ENCODE measurements at places on chromosomes 11 and 22. TPM values are rescaled to one million over a fixed set of nuclear protein-coding genes. Genes with fewer than 3 reads are reported as not detected.

GRCh38 chr11:7787239-7787638 lies 9.5 kb downstream of the OR5P2 start:
- DNase-seq: no peak

Gene OR2D2
- total RNA-seq: not detected

Gene PNPLA5
- total RNA-seq: not detected

- no peak for DNase-seq
These were observed 176.9 kb downstream of the NAV2 start for GRCh38 chr11:19889531-19889930.

GRCh38 chr11:77813256-77813655 lies 7.3 kb downstream of the RSF1 start:
- no peak for DNase-seq

DNA sequence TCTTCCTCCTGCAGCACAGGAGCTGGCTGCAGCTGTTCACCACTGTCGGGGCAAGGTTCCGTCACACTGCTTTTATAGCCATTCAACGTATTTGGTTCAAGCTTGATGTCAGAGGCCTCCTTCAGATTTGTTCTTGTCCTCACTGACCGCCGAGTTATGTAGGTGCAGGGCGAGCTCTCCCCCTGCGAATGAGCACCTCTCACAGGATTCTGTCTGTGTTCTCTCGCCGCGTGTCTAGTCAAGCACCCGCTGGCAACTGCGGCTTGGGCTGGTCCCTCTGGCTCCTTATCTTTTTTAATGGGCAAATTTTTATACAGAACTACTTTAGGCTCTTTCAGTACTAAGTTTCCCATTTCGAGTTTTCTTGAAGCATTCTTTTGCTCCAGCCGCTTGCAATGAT lies 37.4 kb upstream of the CHKA start:
- DNase-seq: no peak

GRCh38 chr22:23070418-23071229 lies at the start of gene GNAZ:
Gene GNAZ (plus strand): TSS chr22:23070519. CDS start chr22:23095696, 25,177 bp downstream.
- DNase-seq: peak; percentile 16

Gene NRGN
- 2.9 TPM for total RNA-seq

Gene PLA2G3
- total RNA-seq: 0.51 TPM

DNA sequence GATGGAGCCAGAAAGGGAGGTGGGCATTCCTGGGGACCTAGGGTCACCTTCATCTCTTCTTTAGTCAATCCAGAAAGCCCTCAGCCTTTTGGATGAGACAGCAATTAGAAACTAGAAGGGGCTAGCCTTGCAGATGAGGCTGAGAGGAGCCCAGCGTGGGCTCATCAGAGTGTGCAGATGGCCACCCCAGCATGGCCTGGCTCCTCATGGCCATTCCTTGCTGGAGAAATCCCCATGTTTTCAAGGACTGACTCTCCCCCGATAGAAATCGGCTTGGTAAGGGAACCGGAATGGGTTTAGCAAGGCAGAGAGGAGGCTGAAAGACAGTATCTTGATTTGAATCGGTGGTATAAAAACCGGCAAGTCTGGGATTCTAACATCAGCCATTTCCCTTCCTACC lies 274.6 kb downstream of the BUD13 start:
- DNase-seq: no peak

DNA sequence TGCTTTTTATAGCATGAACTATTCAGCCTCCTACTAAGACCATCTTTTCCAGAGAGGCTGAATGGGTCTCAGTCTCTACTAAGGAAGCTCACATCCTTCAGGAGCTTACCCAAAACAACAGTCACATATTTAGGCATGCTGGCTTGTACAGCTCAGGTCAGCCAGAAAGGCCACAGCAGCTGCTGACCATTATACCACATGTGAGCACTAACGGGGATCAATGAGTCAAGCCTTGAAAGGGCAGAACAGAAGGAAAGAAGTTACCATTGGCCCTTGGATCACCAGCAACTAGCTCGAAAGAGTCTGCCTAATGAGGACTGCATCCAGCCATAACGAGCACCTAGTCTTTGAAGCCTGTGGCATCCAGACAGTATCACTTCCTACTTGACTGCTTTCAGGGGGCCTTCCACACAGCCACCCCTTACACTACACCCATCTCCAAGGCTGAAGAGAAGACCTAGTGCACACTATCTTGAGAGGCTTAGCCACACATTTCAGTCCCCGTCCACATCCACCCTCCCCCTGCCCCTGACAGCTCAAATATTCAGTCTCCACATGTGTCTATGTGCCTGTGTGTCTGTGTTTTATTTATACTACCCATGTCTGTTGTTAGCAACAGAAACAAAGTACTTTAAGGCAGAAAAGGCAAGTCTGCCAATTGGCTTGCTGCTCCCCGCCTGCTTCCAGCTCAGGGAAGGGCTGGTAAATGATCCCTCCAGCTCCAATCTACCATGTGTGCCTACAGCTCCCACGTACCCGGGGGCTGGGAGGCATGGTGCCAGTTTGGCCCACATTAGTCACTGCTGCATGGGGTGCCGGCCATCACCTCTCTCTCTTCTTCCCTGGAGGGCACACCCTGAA lies 95.5 kb downstream of the RPL27A start:
- DNase-seq: peak; percentile 95

DNA sequence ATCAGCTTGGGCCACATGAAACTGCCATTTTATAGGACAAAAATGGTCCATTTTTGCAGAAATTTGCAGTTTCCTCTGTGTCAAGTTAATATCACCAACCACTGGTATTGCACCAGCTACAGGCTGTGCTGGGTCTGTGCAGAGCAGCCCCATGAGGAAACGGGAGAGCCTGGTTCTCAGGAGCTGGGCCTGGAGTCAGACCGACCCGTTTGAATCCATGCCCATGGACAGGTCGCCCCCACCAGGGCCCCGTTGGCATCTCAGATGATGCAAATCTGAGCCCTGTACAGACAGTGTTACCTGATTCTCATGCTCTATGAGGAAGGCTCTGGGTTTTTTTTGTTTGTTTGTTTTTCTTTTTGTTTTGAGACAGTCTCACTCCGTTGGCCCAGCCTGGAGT lies 9.8 kb upstream of the SEC14L6 start:
- DNase-seq: no peak
